SW 1271 (cell line): ENCODE measurements at places on chromosomes 3 and 15.

GRCh38 chr15:52097180-52097579, 15.4 kb downstream of the BCL2L10 start:
- no peak for DNase-seq

DNA sequence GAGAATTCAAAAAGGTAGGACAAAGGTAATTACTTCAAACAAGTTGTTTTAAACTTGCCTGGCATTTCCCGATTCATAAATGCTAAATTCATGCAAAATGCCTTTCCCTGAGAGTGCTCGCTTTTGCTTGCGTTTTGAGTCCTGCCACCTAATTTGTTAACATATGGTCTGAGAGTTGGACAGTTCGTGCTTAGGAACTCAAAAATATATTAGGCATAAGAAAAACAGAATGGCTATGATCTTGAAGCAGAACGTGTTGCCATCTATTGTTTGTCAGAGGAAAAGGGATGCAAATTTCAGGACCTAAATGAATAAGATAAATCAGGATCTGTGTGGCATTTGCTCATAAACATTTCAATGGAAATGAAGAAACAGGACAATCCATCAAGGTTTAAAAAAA, 195.8 kb downstream of the ZMAT3 start:
- no peak for DNase-seq

DNA sequence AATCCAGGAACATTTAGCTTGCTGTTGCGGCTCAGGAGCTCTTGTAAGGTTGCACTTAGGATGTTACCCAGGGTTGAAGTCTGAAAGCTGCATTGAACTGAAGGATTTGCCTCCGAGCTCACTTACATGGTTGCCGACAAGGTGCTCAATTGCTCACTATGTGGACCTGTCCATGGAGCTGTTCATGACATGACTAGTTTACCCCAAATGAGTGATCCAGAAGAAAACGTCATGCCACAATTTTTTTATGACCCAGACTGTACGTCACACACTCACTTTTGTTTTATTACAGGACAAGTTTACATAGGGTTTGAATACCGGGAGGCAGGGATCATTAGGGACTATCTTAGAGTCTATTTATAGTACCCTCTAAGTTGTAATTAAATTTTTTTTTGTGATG, 21.0 kb upstream of the CLDN11 start:
- no peak for DNase-seq

GRCh38 chr3:108407886-108408285, 102.5 kb downstream of the MYH15 start:
- DNase-seq = no peak

- DNase-seq = no peak
Observed at GRCh38 chr15:29410338-29410737, 140.7 kb upstream of the NSMCE3 start.

DNA sequence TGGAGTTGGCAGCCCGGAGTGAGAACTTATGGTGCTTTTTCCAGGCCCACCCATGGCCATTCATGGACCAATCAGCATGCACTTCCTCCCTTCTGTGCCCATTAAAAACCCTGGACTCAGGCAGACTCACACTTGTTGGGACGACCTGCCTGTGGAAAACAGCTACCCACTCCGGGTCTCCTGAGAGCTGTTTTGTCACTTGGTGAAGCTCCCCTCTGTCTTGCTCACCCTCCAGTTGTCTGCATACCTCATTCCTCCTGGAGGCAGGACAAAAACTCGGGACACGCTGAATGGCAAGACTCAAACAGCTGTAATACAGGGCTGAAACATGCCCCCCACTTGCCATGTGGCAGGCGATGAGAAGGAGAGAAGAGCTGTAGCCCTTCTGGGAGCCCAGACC, 35.2 kb downstream of the ROPN1B start:
- no peak for DNase-seq

- DNase-seq = no peak
Observed at GRCh38 chr3:117411971-117412370, 702.4 kb downstream of the TUSC7 start.

DNA sequence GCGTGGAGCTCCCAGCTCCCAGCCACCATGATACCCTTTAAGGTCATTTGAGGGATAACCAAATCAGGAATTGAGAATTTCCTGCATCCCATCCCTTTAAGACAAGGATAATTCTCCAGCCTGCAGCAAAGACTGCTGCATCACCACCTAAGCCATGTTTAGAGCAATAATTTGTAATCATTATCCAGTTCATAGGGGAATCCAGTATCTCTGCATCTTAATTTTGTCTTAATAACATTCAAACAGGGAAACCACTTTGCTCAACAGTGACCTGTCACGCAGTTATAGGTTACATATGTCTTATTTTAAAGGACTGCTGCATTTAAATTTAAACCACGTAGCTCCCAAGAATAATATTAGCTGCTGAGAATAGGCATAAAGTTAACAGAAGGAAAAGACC, 188.4 kb downstream of the SSR3 start:
- DNase-seq = no peak

GRCh38 chr3:172953571-172953970, 187.5 kb downstream of the SPATA16 start:
- no peak for DNase-seq

DNA sequence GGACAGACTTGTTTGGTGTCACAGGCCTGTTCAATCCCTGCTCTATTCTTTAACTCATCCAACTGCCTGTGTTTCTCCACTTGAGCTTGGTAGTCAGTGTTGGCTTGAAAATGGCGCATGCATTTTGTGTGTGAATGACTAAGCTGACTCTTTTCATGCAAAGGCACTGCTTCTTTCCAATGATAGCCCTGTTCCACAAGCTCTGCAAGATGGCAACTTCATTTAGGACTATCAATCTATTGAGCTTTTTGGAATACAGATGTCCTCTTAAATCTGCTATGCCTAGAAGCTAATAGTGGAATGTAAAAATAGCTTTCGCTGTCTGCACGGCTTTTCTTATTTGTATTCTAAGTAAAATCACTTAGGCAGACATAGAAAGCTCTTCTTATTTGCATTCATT, 33.6 kb upstream of the SYNPR start:
- DNase-seq = no peak

GRCh38 chr3:152384412-152384811, 115.7 kb downstream of the MBNL1 start:
- no peak for DNase-seq

DNA sequence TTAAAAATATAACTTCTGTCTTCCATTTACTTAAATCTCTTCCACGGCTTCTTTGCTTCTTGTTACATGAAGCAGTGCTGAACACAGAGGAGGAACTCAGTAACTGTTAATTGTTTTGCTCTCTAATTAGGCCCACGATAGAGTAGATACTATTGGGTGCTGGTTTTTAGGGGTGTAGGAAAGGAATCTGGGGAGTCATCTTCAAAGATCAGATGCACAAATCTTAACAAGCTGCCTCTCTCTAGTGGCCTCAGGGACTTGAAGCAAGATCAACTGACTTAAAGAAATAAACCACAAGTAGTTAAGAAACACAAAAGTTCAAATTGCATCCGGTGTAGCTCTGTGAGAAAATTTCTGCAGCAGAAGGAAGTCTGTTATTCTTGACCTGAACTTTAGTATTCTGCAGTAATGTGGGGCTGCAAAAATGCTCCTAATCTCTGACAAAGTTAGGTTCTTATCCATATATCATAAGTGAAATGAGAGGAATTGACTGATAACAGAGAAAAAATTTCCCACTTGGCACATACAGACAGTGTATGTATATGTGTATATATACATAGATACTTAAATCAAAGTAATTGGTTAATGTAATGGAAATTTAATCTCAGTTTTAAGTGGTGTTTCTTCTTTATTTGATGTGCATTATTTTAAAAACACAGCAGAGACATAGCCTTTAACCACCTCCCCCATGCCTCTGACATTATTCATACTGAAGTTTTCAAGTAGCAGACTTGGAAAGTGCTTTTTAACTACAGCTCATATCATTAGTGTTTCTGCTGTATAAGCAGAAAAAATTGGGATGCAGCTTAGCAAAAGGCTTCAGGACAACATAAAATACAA, 51.8 kb downstream of the CHST2 start:
- no peak for DNase-seq

DNA sequence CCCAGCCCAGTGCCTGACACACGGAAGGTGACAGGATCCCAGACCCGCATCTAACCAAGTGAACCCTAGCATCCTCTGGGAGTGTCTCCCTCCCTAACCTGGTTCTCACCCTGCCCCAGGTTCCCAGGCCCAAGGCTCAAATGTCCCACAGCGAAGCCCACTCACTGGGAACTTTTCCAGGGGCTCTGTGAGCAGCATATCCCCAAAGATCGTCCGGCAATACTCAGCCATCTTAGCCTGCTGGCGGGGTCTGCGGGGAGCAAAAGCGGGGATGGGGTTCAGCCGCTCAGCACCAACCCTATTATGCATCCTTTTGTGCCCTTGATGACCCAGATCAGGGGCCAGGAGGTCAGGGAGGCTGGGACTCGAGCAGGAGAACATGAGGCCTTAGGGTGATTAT, 10.4 kb downstream of the PLCB2 start:
- DNase-seq = no peak

DNA sequence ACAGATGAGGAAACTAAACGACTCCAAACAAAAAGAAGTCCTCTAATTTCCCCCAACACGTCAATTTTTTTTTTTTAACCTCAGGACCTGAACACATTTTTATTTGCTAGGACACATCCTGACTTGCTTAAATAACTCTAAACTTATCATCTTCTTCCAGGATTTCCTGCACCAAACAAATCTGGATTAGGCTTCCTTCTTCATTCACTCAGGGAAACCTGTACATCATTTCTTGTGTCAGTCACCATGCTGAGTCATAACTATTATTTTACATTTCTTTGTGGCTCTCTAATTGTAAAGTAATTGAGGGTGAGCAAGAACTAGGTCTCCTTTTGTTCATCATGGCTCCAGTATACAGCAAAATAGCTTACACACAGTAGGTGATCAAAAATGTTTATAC, 433.4 kb upstream of the GBE1 start:
- DNase-seq = no peak

- DNase-seq = no peak
Observed at GRCh38 chr15:72398648-72399047, 543 bp downstream of the TMEM202 start.

GRCh38 chr3:20128358-20128757, 57.6 kb downstream of the SGO1 start:
- DNase-seq = no peak

DNA sequence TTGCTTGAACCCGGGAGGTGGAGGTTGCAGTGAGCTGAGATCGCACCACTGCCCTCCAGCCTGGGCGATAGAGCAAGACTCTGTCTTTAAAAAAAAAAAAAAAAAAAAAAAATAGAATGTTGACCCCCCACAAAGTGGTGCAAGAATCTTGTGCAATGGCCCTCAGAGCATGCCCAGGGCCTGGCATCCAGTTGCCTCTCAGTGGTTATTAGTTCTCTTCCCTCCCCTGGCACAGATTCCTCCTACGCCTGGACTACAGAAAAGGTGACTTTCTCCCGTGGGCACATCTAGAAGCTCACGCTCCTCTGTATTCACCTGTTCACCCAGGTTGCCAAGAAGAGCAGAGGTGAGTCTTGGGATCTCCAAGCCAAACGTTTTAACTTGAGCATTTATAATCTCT, 36.7 kb downstream of the ACSBG1 start:
- no peak for DNase-seq

DNA sequence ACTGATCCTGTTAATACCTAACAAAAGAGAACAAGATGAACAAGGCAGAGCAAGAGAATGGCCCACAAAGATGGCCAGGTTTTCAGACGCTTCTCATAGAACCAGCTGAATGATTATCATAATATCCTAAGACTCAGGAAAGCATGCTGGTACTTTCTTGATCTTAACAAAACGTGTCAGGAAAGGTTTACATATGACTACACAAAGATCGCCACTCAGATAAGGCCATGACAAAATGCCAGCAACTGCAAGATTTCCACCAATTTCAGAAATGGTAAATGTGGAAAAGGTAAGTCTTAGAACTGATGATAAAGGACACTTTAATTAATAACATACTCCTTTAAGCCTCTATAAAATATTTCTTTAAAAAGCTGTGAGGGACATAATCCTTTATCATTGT, 108.8 kb downstream of the DLG1 start:
- DNase-seq = no peak

- DNase-seq = no peak
Observed at GRCh38 chr3:122111974-122112373, 56.8 kb downstream of the CD86 start.

- DNase-seq = no peak
Observed at GRCh38 chr3:189570916-189571315, 60.3 kb upstream of the TP63 start.

GRCh38 chr3:130582457-130583153, 65.6 kb downstream of the COL6A6 start:
- DNase-seq = no peak

GRCh38 chr15:89383365-89384175, 48.9 kb upstream of the POLG start:
- no peak for DNase-seq

DNA sequence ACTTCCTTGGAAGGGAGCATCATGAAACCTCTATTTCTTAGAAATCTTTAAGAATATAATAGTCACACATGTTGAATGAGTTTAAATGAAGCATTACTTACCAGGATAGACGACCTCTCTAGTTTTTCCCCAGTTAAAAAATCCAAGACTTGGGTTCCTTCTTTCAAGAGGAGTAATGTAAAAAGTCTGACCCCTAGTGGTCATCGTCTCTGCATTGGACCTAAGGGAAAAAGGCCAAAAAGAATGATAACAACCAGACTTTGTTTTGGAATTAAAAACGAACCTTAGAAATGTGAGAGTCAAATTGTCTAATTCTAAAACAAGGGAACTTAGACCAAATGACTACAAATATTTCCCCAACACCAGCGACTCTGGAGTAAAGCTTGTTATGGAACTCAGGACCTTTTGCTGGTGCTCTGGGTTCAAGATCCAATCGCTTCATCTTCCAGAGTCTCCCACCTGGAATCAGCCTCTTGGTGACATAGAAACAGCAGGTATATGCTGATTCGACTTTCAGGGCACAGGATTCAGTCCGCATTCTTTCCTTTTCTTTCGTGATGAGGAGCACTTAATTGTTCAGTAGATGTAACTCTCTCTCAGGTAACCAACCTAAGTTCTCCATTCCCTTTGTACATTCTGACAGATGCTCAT, 214.8 kb upstream of the TPRG1 start:
- DNase-seq = peak; percentile 39

- no peak for DNase-seq
Observed at GRCh38 chr3:168051531-168052471, 43.9 kb downstream of the GOLIM4 start.

GRCh38 chr3:159904455-159904854, 84.2 kb upstream of the IL12A start:
- no peak for DNase-seq

DNA sequence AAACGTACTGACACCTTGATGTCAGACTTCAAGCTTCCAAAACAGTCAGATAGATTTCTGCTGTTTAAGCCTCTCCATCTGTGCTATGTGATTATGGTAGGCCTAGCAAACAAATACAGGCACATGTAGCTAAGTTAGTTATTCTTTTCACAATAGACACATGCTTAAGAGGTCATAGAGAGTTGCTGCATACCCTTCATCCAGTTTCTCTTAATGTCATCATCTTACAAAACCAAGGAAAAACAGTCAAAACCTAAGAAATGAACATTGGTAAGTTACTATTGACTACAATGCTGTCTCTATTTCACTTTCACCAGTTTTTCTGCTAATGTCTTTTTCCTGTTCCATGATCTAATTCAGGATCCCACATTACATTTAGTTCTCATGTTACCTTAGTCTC, 946.8 kb downstream of the TUSC7 start:
- DNase-seq = no peak
